ENCODE measurements at places on chromosomes 5 and 9.

- no peak for DNase-seq
These were observed 339.1 kb upstream of the PRR16 start for GRCh38 chr5:120124961-120125360.

GRCh38 chr9:130451509-130452388 is 7.0 kb downstream of the ASS1 start:
- DNase-seq: peak; percentile 46

DNA sequence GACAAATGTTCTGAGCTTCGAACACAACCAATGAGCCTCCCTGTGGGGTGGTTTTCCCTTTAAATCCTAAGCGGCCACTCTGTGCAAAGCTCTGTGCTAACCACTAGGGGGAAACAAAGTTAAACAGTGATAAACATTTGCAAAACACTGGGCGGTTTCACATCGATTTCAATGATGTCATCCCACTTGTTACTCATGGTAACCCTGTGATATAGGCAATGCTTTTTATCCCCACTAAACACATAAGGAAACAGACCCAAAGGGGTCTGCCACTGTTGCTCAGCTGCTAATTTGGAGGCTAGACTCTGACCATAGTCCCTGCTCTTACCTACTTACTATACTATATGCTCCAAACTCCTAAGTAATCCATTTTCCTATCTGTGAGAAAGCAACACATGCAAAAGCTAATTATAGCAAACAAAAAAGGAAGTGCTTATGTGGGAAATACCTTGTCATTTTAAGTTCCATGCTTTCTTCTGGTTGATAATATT is 57.3 kb downstream of the PTPN3 start:
- peak; percentile 58 for DNase-seq

- DNase-seq: no peak
These were observed 71.0 kb downstream of the BRINP1 start for GRCh38 chr9:119298076-119298853.

GRCh38 chr5:53730943-53731342 is 170.5 kb downstream of the NDUFS4 start:
- no peak for DNase-seq

- no peak for DNase-seq
These were observed 22.6 kb downstream of the NPR3 start for GRCh38 chr5:32733590-32734340.

DNA sequence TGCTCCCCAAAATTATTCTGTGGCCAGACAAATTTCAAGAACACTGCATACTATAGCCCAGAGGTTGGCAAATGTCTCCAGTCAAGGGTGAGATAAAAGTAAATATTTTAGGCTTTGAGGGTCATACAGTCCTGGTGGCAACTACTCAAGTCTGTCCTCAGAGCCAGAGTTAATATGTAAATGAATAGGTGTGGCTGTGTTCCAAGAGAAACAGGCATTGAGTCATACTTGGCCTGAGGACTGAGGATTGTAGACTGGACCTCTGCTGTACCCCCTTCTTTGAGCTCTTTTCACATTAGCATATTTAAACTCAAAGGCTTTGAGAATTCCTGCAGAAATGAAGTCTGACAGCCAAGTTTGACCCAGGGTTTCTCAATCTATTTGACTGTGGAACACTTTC is 129.2 kb upstream of the PTCH1 start:
- DNase-seq: no peak

GRCh38 chr9:127838375-127839078 is 15.9 kb downstream of the ENG start:
- DNase-seq: no peak

DNA sequence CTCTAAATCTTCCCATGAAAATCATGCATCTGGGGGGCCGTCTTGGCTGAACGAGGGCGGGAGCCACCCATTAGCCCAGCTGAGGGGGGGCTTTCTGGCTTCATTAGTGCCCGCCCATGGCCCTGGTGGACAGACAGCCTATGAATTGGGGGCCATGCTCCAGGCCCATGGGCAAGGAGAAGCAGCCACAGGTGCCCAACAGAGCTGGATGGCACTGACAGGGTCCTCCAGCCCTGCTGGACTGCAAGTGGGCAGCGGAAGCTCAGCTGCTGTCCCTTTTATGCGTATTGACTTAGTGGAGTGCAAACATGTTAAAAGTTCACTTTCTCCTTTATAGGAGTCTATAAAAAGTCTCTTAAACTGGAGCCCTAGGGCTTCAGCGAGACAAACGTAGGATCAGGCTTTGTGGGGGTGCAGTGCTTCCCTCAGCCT is 75.3 kb downstream of the MACROH2A1 start:
- DNase-seq: peak; percentile 8

GRCh38 chr9:122213589-122214413 is 15.0 kb downstream of the LHX6 start:
- DNase-seq: peak; percentile 61

DNA sequence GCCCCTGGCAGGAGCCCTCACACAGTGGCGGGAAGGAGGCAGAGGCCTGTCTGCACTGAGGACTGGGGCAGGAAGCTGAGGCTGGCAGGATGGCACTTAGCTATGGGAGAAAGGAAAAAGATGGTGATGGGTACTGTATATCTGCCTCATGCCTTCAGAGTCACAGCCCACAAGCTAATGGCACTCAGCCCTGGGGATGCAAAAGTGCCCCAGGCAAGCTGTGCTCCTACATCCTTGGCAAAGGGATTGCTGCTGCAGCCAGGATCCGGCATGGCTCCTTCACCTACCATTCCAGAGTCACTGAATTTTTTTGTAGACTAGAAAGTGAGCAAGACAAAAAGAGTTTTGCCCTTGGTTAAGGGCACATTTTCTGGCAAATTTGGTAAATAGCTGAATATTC is 8.7 kb downstream of the ACSL6 start:
- DNase-seq: no peak

DNA sequence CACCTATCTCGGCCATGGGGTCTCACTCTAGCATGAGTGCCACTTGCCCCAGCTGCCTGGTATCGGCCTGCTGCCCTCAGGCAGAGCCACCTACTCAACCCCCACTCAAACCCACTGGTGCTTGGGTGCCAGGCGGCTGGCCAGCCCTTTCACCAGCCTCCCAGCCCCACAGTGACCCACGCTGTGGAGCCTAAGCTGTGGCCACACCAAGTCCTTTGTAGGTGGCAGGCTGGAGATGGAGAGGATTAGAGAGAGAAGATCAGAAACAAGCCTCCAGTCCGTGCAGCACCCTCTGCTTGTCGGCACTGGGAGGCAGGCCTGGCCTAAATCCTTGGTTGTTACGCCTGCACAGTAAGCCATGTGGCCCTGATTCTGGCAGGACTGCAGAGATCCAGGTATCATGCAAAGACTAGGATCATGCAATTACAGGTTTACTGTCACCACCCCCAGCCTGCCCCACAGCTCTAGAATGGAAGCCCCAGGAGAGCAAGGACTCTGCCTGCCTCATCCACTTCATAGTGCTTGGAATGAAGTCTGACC is 171.7 kb downstream of the COL23A1 start:
- no peak for DNase-seq

- no peak for DNase-seq
These were observed 606.2 kb downstream of the TLE4 start for GRCh38 chr9:80177949-80178480.

DNA sequence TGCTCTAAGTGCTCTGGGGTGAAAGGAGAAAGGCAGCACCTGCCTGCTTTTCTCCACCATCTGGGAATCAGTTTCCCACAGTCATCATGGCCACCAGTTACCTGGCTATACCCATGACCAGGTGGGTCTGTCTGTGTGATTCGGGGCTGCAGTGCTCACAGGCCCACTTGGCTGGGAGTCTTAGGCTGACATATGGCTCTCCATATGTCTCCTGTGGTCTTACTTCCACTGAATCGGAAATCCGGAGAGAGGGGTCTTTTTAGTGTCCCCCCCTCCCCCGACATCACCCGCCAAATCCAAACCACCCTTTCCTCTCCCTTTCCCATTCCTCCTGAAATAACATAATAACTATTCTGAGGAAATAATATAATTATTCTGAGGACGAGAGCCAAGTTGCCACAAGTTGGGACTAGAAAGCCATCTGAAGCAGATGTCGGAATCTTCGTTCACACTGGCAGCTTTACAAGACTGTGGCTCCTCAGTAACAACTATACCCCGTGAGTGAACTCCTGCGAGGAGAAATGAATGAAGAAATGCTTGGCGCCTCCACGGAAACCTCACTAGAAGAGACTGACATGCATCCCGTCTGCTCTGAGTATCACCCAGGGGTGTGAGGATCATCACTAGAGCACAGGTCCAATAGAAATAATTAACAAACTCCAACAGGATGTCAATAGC is 143.4 kb downstream of the MYO10 start:
- DNase-seq: no peak

DNA sequence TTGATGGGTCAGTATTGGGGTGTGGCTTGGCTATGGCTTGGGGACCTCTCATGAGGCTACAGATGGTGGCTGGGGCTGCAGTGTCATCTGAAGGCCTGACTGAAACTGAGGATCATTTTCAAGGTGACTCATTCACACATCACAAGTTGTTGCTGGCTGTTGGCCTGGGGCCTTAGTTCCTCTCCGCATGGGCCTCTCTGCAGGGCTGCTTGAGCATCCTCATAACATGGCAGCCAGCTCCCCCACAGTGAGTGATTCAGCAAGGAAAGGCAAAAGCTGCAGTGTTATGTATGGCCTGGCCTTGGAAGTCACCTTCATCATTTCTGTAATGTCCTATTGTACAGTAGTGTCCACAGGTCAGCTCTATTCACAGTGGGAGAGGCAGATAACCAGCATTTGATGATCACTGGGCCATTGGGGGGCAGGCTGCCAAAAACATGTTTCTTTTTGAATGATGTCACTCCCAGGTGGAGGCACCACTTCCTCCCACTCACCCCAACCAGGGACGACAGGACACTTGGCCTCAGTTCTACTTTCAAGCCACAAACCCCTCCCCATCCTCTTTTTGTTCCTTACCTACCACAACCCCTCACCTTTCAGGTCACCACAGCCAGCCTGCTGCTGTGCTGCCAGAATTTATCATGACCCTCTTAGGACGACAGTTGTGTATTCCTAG is 14.4 kb downstream of the FGD3 start:
- peak; percentile 54 for DNase-seq

DNA sequence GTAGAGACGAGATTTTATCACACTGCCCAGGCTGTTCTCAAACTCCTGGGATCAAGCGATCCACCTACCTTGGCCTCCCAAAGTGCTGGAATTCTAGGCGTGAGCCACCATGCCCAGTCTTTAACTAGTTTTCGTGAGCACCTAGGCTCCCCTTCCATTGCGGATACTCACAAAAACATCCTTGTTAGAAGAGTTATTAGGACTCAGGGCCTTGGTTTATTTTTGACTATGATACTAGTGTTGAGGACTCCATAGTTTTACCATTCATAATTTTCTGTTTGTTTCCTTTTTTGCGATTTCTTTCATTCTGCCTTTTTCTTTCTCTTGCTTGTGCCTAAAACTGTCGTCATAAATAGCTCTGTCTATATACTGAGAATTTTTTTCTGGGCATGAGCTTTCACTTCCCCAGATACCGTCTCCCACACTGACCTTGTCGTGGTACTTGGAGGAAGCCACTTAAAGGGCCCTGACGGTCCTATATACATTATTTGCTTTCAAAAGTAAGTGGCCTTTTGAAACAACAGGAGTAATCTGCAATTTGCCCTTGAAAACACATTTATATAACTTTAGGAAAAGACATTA is 5.2 kb downstream of the F2R start:
- DNase-seq: no peak

DNA sequence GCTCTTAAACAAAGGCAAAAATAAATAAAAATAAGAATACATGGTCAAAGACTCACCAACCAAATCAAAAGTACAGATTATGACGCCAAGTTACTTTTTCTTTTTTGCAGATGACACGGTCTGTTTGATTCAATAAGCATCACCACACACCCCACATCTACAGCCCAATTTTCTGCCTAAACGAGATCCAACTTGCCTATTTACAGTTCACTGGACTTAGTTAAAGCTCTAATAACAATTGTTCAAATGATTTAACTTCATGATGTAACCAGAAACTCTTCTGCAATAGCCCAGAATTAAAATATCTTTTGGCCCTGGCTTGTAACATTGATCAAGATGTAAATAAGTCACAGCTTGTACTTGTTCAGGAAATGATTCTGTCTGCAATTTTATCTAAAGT is 590.3 kb upstream of the C9orf72 start:
- no peak for DNase-seq

DNA sequence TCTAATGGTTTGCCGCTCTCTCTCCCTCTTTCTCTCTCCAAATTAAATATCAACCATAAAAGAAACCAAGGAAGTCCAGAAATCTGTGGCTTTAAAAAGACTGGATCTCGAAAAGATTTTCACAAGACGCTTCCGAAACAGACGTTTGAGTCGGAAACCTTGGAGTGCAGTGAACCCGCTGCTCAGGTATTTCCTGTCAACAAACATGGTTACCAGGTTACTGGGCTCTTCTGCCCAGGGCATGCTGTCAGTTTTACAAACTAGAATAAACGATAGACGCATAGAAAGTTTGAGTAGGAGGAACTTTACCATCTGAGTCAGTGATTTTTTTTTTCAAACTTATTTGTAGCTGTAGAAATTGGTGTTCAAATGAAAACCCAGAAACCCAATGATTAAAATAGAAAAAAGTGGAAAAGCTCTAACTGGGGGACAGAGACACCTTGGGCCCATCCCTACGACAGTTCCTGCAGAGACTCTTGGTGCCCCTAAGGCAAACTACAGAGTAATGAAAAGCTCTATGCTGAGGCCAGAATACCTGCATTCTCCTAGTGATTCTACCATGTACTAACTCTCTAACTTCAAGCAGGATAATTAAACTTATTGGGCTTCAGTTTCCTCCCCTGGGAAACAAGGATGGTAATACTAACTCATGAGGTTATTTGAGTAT is 90.0 kb downstream of the DOCK8 start:
- DNase-seq: no peak

GRCh38 chr9:69549310-69550202 is 122.6 kb downstream of the APBA1 start:
- peak; percentile 27 for DNase-seq

DNA sequence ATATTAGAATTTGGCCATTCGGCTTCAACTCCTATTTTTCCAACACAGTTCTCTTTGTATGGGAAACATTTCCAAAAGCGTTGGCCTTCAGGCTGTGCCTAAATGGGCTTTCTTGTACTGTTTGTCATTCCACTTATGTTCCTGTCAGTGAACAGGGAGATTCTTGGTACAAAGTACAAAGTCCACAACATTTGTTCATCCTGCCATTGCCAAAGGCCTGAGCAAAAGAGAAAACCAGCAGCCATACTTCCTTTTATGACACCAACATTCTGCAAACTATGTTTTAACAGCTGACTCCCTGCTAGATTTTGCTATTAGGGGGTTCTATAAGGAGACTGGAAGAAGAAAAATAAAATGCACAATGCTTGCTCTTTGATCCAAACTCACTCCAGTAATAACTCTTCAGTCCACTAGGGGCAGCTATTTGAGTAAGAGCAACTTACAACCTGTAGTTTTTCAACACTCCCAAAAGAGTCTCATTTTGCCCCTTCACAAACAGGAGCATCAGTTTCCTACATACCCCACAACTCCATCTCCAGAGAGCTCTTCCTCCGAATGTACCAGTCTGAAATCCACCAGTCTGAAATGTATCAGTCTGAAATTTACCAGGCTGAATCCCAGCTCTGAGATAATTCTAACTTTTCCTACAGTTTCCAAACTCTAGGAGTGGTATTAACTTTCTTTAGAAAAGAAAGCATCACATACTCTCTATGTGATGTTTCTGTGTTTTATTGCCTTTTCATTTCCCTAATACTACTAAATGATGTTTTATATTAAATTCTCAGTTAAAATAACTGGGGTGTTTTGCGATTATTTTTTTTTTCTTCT is 693.8 kb downstream of the DNAH5 start:
- no peak for DNase-seq
